ENCODE measurements at places on chromosomes 7 and 10. TPM values are rescaled to one million over a fixed set of nuclear protein-coding genes. Genes with fewer than 3 reads are reported as not detected.

DNA sequence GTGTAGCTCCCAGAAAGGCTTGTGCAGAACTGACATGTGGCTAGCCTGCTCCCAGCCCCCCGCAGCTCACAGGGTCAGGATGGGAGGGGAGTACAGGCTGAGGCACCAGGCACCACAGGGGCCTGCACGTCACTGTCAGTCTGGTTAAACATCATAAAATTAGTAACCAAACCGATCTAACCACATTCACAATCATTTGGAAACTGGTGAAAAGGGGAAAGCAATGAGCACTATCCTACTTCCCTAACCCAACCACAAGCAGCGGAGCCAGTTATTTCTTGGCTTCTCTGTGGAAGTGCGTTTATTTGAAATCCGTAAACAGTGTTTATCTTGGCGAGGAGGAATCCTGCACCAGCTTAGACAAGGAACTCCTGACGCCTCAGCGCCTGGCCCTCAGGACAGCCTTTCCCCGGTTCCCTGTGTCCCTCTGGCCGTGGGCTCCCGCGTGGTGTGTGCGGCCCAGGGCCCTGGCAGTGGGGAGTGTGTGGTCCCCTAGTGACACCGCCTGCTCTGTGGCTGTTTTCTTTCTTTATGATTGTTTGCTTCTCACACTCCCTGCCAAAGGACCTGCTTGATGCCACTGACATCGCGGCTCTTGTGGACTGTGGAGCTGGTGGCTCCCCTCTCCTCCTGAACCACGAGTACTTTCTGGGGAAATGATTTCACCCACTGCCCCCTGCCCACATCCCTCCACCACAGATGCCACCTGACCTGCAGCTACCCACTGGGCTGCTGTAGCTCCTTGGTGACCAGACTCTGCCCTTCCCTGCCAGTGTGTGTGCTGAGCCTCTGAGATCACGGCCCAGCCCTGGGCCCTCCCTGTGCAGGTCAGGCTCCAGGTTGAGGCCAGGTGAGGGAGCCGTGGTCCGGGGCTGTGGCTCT lies 38.0 kb downstream of the INPP5A start:
- no peak for DNase-seq

- DNase-seq, result no peak
These were observed 221.7 kb upstream of the DKK1 start for GRCh38 chr10:52092390-52092789.

- DNase-seq, result no peak
These were observed 6.5 kb upstream of the PPIF start for GRCh38 chr10:79340646-79341244.

DNA sequence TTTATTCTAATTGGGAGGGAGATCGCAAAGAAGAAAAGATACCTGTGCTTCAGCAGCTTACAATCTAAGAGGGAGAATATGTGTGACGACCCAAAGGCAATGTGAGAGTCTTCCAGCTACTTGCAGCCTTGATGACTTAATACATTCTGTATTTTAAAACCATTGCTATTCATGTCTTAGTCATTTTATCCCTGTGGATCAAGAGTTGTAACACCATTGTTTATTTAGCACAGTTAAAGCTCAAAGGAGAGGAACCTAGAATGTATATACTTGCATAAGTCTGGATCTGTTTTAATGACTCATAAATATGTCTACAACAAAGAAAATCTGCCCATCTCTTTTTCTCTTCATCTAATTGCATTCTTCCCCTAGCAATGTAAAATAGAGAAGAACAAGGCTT lies 117.9 kb upstream of the DLX6 start:
- DNase-seq, result no peak

MLXIPL gene
- polyA plus RNA-seq, result 0.10 TPM

DNA sequence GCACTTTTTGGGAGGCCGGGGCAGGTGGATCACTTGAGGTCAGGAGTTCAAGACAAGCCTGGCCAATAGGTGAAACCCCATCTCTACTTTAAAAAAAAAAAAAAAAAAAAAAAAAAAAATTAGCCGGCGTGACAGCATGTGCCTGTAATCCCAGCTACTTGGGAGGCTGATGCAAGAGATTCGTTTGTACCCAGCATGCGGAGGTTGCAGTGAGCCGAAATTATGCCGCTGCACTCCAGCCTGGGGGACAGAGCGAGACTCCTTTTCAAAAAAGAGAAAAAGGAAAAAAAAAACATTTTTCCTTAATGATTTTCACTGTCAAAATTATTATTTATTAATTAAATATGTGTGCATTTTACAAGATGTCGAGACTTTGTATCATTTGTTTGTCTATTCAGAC lies 253.6 kb downstream of the CNTNAP2 start:
- DNase-seq, result no peak

DNA sequence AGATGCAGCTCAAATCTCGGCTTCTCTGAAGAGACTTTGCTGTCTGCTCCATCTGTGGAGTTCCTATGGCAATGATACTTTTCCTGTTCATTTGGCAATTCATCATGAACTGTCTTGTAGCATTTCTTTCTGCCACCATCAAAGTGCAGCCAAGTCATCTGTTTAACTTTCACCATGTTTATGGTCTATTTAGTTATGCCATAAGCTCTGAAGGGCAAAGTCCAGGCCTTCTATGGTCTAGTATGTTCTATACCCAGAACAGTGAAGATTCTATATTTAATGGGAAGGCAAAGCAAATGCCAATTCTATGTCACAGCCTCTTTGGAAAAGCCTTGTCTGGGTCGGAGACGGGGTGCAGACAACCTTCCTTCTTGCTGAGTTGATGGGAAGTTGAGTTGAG lies 472.6 kb downstream of the PLXNA4 start:
- no peak for DNase-seq

DNA sequence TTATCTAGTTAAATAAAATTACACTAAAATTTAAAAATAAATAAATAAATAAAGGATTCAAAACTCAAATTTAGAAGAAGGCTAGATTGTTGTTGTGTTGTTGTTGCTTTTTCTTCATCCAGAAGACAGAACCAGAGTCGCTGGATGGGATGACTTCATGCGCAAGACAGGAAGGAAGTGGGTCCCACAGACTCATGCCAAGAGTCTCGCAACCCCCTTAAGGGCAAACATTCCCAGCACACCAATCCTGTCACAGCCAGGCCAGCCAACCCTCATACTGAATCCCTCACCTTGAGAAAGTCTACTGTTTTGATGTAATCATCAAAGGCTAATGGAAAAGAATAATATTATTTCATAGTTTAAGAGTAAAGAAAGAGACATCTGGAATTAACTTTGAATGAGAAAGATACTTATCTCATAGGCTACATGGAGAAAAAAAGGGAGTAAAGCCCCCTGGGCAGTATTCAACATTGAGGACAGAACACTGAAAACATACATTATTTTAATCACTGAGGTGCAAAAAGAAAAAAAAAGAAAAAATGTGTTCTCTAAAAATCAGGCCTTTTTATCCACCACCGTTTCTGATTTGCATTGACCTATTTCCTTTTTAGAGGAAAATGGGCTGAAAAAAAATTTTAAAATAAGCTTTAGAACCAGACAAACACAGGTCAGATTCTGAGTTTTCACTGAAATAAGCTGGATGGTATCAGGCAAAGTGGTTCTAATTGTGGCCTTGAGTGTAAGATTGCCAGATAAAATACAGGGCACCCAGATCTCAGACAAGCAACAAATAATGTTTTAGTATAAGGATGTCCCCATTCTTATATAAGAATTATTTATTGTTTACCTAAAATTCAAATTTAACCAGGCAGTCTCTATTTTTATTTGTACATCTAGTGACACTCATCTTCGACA lies 826.5 kb downstream of the TNS3 start:
- no peak for DNase-seq

DNA sequence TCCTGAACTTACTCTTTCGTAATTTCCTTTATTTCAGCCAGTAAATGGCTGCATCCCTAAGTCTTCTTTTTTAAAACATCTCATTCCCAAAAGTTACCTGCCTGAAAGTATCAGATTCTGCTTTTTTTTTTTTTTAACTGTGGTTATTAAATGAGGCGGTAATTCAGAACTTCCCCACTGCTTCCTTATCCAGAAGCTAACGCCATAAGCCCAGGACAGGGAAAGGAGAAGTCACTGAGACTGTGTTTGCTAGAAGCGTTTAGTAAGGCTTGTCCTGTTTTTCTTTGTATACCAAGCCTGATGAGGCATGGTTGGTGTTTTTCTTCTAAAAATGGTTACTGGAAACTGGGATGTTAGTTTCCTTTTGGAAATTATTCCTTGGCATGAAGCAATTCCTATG lies 197.8 kb downstream of the CELF2 start:
- DNase-seq, result no peak

TACR2 gene
- polyA plus RNA-seq, result 0.59 TPM

KIF20B gene
- 5.3 TPM for polyA plus RNA-seq

GRCh38 chr7:16369855-16370254 lies 51.5 kb downstream of the CRPPA start:
- no peak for DNase-seq

- no peak for DNase-seq
These were observed 532.0 kb downstream of the GATA3 start for GRCh38 chr10:8586504-8586903.

VWDE gene
- 1.6 TPM for polyA plus RNA-seq

- no peak for DNase-seq
These were observed 108.0 kb upstream of the PPP2R2D start for GRCh38 chr10:131792809-131793208.

DNA sequence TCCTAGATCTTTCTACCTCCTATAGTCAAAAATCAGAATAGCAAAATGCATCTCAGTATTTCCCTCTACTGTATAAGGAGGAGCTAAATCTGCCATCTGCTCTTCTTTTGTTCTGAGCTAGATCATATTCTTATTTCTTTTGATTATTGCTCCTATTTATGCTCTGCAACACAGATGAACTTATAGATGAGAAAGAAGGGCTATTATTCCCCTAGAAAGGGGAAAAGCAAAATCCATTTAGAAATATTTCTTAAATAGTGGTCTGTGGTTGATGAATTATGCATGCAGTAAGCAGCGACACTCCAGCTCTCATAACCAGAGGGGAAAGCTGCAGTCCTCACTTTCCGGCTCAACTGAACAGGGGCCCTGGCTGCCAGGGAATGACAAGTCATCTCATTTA lies 207.3 kb upstream of the SORCS1 start:
- DNase-seq, result no peak

- DNase-seq, result no peak
These were observed 9.9 kb upstream of the TEX36 start for GRCh38 chr10:125692601-125693523.

- DNase-seq, result no peak
These were observed 251.1 kb upstream of the LRRN3 start for GRCh38 chr7:110839866-110840265.

DNA sequence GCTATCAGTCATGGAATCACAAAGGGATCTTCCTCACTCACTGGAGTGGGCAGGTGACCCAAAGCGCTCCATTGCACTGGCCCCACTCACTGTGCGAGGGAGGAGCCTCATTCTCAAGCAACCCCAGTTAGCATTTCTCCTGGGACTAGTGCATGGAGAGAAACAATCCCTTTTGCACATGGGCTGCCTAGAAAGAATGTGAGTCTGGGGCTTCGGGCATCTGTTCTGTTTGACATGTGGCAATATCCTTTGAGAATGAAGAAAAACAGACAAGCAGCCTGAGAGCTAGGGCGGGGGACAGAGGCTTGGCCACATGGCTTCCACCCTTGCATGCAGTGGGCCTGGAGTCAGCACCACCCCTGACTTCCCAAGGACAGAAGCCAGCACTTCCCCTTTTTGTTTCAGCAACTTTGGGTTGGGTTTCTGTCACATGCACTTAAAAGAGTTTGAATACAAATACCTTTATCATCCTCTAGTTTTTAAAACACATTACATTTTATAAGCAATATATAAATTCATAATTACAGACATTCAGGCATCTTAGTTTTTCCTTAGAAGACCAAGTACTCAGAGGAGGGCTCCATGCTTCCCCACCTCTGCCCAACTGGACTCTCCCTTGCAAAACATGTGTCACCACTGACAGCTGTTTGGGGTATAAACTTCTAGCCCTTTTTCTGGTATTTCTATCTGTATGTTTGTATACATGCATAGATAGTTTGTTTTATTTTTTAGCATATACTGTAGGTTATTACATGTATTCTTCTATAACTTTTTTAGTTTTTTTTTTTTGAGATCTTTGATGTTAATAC lies 73.8 kb downstream of the RBM20 start:
- DNase-seq, result no peak

GRCh38 chr10:130654726-130655125 lies 518.5 kb downstream of the GLRX3 start:
- no peak for DNase-seq

DNA sequence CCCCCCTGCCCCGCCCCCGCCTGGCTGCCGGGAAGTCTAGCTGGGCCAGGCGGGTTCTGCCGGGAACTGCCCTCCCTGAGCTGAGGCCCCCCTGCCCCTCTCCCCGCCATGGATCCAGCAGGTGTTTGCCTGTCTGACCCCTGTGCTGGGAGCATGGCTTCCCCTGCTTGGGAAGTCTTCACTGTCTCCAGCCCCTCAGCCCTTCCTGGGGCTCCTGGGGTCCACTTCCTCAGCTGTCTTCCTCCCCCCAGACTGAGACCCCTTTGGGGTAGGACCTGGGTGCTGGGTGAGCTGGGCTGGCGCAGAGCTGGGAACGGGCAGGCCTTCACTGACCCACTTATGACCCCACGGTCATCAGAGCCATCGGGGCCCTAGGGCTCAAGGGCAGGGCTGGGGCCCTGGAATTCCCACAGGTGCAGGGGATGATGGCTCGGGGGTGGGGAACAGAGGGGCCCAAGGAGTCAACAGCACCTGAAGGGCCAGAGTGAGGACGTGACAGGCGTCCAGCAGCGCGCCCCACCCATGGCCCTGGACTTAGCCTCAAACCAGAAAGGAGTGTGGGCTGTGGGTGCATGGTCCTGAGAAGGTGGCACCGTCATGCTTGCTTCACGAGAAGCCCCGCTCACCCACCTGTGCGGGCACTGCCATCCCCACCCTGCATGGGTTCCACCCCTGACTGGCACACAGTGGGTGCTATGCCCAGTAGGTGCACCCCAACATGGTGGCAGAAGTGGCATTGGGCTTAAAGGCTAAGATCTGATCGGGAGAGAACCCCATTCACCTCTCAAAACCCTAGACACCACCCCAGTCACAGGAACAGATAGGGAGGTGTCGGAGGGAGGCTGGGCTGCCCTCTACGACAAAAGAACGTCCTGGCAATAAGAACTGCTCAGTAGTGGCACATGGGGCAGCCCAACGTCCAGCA lies 16.2 kb upstream of the TNRC18 start:
- no peak for DNase-seq

ACHE gene
- polyA plus RNA-seq, result 67.1 TPM

DNA sequence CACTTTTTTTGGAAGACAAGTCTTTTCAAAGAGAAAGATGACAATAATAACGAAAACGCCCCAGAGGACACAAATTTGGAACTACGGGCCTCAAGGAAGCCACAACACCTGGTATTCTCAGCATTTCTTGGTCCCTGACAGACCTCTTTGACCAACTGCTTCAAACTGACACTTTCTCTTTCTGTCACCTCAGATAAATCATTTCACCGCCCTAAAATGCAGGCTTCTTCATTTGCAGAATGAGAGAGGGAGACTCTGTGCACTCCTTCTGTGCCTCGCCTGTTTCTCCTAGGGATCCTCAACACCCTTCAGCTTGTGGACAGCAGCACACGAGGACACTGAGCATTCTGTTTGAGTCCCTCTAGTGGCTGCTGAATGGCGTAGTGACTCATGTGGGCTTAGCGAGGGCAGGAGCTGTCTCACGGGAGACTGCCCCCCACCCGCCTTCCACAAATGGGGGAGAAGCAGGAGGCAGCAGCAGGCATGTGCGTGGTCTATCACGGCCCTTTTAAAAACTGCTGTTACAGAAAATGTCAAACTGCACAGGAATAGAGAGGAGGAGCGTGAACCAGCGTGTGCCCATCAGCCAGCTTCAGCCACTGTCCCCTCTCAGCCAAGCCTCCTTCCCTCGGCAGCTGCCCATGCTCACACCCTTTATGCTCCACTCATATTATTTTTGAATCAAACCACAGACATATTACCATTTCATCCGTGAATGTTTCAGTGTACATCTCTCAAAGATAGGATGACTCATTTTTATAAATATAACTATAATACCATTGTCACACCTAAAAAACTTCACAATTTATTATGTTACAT lies 41.4 kb downstream of the GSDME start:
- DNase-seq, result no peak

All from forelimb muscle (tissue), 1 donor.